Thoracic aorta (tissue), 2 donors: ENCODE measurements at places on chromosomes 2 and 18. TPM values are rescaled to one million over a fixed set of nuclear protein-coding genes. Genes with fewer than 3 reads are reported as not detected.

IL1RL1 gene
- total RNA-seq = 32.8 TPM

GRCh38 chr2:20190876-20191713 is 33.8 kb downstream of the SDC1 start:
- H3K4me1 ChIP-seq = no peaks in the 10 kb centered on the region
- no peak overlapping the region for H3K4me3 ChIP-seq
- no peak overlapping the region for H3K27ac ChIP-seq
- H3K27me3 ChIP-seq = no peaks in the 10 kb centered on the region
- no peaks in the 10 kb centered on the region for H3K36me3 ChIP-seq
- no peak for DNase-seq

DNA sequence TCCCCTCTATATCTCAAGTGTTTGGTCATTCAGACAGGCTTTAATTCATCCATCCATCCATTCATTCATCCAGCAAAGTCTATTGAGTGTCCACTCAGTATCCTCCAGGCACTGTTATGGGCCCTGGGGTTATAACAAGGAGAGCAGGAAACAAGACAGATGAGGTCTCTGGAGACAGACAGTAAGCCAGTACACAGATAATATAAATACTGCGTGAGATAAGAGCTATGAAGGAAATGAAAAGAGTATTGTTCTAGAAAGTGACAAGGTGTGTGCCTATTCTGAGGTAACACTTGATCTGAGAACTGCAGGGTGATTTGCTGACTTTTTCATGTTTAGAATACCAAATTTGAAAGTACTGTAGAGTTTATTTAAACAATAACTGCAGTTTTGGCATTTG is 98.3 kb downstream of the OSBPL6 start:
- no peak overlapping the region for H3K27ac ChIP-seq
- no peaks in the 10 kb centered on the region for H3K4me1 ChIP-seq
- no peaks in the 10 kb centered on the region for H3K27me3 ChIP-seq
- H3K36me3 ChIP-seq = no peaks in the 10 kb centered on the region
- DNase-seq = no peak

DNA sequence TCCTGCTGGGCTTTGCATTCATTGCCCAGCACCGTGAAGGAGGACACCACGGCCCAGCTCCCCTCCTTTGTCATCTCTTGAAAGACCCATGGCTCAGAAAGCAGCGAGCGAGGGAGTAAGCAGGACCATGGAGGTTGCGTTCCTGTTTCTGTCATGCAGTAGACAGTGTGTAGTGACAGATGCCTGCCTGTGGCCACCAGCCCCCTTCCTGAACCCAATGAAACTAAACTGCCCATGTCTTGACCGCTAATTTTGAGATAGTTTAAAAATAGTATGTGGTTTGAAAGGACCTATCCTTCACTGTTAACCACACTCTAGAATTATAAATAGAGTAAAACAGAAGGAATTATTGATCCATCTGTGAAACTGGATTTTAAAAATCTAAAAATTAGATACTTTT is 88.2 kb downstream of the ASAP2 start:
- no peaks in the 10 kb centered on the region for H3K27me3 ChIP-seq
- peaks cover 17% of the 10 kb centered on the region for H3K4me1 ChIP-seq
- H3K27ac ChIP-seq = no peak overlapping the region
- no peaks in the 10 kb centered on the region for H3K36me3 ChIP-seq
- H3K4me3 ChIP-seq = no peak overlapping the region

- H3K27ac ChIP-seq = peak overlapping the region; percentile 91
- H3K4me3 ChIP-seq = peak overlapping the region; percentile 95
- H3K36me3 ChIP-seq = peaks cover 9% of the 10 kb centered on the region
- H3K4me1 ChIP-seq = peaks cover 37% of the 10 kb centered on the region
- DNase-seq = no peak
These were observed 940 bp downstream of the XRCC5 start for GRCh38 chr2:216109962-216110614.

RNF125 gene
- 4.6 TPM for total RNA-seq

DNA sequence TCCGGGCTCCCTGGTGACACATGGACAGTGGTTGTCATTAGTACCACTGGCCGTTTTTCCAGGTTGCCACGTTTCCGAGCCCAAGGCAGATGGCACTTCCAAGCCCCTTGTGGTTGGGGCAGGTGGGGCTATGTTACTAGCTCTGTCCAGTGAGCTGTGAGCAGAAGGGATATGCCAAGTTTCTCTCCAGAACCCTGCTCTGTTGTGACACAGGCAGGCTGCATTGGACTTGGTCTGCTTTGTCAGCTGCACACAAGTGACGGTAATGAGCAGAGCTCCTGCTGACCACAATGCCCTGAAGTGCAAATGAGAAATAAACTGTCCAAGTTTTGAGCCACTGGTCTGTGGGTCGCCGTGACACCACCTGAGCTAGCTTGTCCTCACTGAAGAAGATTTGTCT is 118.8 kb downstream of the GYPC start:
- no peaks in the 10 kb centered on the region for H3K36me3 ChIP-seq
- no peak for DNase-seq
- H3K27me3 ChIP-seq = no peaks in the 10 kb centered on the region
- no peak overlapping the region for H3K27ac ChIP-seq
- no peaks in the 10 kb centered on the region for H3K4me1 ChIP-seq

DNA sequence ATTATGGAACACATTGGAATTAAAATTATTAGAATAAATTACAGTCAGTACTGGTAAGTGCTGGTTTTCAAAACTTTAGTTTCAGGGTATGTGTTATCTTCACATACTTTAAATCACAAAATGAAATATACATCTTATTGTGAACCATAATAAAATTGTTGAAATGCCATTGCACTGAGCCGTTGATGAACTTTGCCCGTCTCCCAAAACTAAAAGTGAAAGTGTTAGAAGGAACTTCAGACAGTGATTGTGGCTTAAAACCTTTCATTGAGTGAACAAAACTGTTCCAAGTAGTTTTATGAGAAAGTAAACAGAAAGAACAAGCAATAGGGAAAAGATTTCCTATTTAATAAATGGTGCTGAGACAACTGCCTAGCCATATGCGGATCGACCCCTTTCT is 811.6 kb downstream of the PLCL1 start:
- no peak for DNase-seq
- no peaks in the 10 kb centered on the region for H3K4me1 ChIP-seq
- peak overlapping the region; percentile 60 for H3K4me3 ChIP-seq
- no peaks in the 10 kb centered on the region for H3K36me3 ChIP-seq
- H3K27ac ChIP-seq = no peak overlapping the region
- no peaks in the 10 kb centered on the region for H3K27me3 ChIP-seq

PAX3 gene
- not detected for total RNA-seq

DNA sequence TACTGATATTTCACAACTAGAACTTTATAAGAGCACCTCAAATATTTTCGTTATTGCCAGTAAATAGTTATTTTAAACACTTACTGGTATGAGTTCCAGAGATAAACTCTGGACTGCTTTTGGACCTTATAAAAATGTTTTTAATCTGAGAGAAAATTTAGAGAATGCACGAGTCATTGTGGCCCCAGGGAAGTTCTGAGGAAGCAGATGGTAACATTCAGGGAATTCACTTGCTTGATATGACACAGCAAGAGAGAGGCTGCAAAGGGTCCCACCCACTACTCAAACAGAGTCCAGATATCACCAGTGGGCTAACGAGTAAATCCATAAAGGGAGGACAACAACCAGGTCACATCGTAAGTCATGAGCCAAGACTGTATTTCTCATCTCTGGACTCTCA is 526.8 kb downstream of the TDRD15 start:
- H3K27me3 ChIP-seq = no peaks in the 10 kb centered on the region
- no peaks in the 10 kb centered on the region for H3K4me1 ChIP-seq
- no peak overlapping the region for H3K4me3 ChIP-seq
- DNase-seq = no peak
- no peaks in the 10 kb centered on the region for H3K36me3 ChIP-seq

CARF gene
- total RNA-seq = 10.5 TPM

SCN3A gene
- 6.0 TPM for total RNA-seq

DNA sequence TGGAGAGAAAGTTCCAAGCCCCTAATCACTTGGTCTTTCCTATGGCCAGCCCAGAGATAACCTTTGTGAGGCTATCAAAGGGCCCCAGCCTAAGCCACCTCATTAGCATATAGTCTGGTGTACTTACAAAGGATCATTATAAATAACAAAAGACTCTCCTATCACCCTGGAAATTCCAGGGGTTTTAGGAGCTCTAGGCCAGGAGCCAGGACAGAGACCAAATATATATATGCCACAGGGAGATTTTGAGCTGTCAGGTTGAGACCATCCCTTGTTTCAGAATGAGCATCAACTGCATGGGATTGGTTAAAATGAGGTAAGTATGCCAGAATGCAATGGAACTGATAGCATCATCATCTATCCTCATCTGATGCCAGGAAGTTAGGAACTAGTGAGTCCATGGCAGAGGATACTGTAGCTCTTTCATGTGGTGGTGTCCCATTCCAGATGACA is 32.1 kb upstream of the CHRNA1 start:
- H3K36me3 ChIP-seq = no peaks in the 10 kb centered on the region
- H3K4me3 ChIP-seq = no peak overlapping the region
- H3K4me1 ChIP-seq = no peaks in the 10 kb centered on the region
- H3K27me3 ChIP-seq = no peaks in the 10 kb centered on the region
- H3K27ac ChIP-seq = no peak overlapping the region

GRCh38 chr2:205858881-205859441 is 176.7 kb downstream of the NRP2 start:
- no peaks in the 10 kb centered on the region for H3K27me3 ChIP-seq
- H3K27ac ChIP-seq = no peak overlapping the region
- DNase-seq = no peak
- no peaks in the 10 kb centered on the region for H3K4me1 ChIP-seq
- H3K36me3 ChIP-seq = no peaks in the 10 kb centered on the region
- H3K4me3 ChIP-seq = no peak overlapping the region

DNA sequence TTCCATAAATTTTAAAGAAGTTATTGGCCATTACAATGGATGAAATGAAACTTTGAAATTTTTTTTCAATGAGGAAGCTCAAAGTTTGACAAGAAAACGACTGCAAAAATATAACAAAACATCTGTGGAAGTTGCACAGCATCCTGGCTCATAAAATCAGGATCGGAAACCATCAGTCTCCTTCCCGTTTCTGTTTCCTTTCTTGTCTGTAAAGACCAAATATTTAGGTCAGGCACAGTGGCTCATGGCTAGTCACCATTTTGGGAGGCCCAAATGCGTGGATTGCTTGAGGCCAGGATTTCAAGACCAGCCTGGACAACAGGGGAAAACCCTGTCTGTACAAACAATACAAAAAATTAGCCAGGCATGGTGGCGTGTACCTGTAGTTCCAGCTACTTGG is 27.6 kb upstream of the SSB start:
- H3K36me3 ChIP-seq = no peaks in the 10 kb centered on the region
- H3K4me3 ChIP-seq = no peak overlapping the region
- H3K4me1 ChIP-seq = peaks cover 16% of the 10 kb centered on the region
- no peaks in the 10 kb centered on the region for H3K27me3 ChIP-seq

LANCL1 gene
- 34.9 TPM for total RNA-seq

- H3K4me1 ChIP-seq = peaks cover 11% of the 10 kb centered on the region
- H3K27ac ChIP-seq = no peak overlapping the region
- H3K27me3 ChIP-seq = no peaks in the 10 kb centered on the region
- H3K4me3 ChIP-seq = no peak overlapping the region
- no peaks in the 10 kb centered on the region for H3K36me3 ChIP-seq
These were observed 16.1 kb upstream of the DPP4 start for GRCh38 chr2:162090109-162090508.

PTH2R gene
- not detected for total RNA-seq

CTLA4 gene
- 1.4 TPM for total RNA-seq

GRCh38 chr2:101080211-101081068 is 70.7 kb downstream of the TBC1D8 start:
- no peaks in the 10 kb centered on the region for H3K4me1 ChIP-seq
- no peak for DNase-seq
- H3K27me3 ChIP-seq = no peaks in the 10 kb centered on the region
- no peak overlapping the region for H3K4me3 ChIP-seq
- no peaks in the 10 kb centered on the region for H3K36me3 ChIP-seq

DNA sequence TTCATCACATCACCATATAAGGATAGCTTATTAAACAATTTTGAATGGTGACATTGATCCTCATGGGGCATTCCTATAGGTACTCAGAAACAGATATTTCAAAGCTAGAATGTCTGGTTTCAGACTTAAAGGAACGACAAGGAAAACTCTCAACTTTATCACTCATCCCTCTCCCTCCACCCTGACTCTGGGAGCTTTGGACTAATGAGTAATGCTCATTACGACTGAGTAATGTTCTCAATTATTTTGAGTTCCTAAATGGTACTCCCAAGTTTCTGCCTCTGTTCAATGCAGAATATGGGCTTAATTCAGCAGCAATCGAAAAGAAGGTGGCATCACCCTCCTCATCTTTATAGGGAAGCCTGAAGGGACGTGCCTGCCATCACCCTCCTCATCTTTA is 43.4 kb downstream of the RFX8 start:
- H3K4me1 ChIP-seq = peaks cover 5% of the 10 kb centered on the region
- H3K4me3 ChIP-seq = no peak overlapping the region
- no peak for DNase-seq
- no peaks in the 10 kb centered on the region for H3K27me3 ChIP-seq
- H3K27ac ChIP-seq = no peak overlapping the region

DNA sequence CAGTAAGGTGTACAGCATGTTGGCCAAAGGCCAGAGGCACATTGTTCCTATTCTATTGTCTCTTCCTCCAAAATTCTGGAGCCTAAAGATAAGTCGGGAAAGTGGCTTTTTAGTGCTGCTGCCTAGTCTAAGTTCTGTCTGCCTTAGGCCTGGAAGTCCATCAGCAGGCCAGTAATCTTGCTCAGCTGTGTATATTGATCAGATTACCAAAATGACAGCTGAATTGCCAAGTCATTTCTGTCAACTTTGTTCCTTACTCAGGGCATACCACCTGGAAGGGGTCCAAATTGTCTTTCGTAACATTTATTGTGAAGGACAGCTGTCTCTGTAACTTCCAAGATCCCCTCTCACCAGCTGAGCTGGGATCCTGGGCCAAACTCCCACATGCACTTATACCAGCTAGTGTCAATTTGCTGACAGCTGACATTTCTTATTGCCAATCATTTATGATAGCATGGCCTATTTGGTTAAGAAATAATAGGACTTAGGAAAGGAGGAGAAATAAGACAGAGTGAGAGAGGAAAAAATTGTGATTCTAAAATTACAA is 116.8 kb upstream of the FSHR start:
- H3K4me1 ChIP-seq = no peaks in the 10 kb centered on the region
- no peak overlapping the region for H3K4me3 ChIP-seq
- DNase-seq = no peak

DNA sequence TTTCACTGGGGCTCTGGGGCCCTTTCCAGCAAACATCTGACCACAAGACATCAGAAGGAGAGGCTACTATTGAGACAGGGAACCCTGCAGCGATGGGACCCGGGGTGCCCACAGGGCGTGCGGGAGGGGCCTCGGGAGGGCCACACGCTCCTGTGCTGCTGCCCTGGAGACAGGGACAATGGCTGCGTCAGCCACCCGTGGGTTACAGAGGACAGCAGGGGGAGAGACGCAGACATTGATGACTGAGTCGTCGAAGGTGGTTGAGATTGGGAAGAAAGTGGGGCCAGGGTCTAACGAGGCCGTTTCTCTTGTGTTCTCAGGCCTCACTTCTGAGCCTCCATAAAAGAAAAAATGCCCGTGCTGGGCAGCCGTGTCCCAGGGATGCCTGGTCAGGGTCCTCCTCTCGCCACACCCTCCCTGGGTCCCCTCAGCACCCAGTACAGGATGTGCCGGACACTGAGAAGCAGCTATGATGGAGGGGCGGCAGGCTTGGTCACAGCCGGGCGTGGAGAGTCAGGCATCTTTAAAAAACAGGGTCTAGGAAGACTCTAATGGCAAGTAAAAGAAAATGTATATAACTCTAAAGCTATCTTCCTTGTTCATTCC is 73.9 kb downstream of the NDUFA10 start:
- DNase-seq = no peak
- H3K4me3 ChIP-seq = no peak overlapping the region
- no peak overlapping the region for H3K27ac ChIP-seq
- no peaks in the 10 kb centered on the region for H3K36me3 ChIP-seq
- H3K27me3 ChIP-seq = no peaks in the 10 kb centered on the region
- peaks cover 26% of the 10 kb centered on the region for H3K4me1 ChIP-seq
